Activated CD8-positive, alpha-beta memory T cell treated with anti-CD3 and anti-CD28 coated beads, Interleukin-2, amount 10 ng/mL, durations not matched to agents 7 days and 5 days (primary cell): ENCODE measurements at places on chromosomes 4 and X. TPM values are rescaled to one million over a fixed set of nuclear protein-coding genes. Genes with fewer than 3 reads are reported as not detected.

Gene UBE2D3
- 421 TPM for total RNA-seq

Gene CT47C1
- total RNA-seq, result not detected

Gene UGT2B11
- not detected for total RNA-seq

Gene ARHGEF38
- total RNA-seq, result not detected

Gene NR3C2
- 9.0 TPM for total RNA-seq

Gene ELF4
- total RNA-seq, result 36.2 TPM

Gene C1QTNF7
- not detected for total RNA-seq

Gene AADAT
- total RNA-seq, result not detected

Gene LRP2BP
- 0.73 TPM for total RNA-seq

Gene CENPVL2
- not detected for total RNA-seq

Gene RAB41
- total RNA-seq, result not detected
